ENCODE measurements at places on chromosomes 11 and 22.

DNA sequence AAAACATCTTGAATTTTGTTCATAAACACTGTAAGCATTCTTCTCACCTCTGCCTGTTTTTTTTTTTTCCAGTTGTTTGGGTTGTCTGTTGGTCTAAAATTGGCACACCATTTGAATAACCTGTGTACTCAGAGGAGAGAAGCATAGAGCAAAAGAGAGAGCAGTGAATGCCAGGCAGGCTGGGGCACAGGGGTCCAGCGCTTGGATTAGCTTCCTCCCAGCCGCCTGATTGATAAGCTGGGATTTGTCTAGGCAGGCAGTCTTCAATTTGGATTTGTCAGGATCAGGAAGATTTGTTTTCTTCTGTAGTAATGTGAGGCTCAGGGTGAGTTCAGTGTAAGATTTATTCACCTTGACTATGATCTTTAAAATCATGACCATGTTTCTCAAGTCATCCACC is 59.0 kb downstream of the ARL14EP start:
- DNase-seq: no peak

GRCh38 chr22:17785185-17786184 is 11.2 kb upstream of the BID start:
- peak; percentile 59 for DNase-seq

GRCh38 chr11:35844579-35844978 is 99.3 kb upstream of the LDLRAD3 start:
- no peak for DNase-seq

DNA sequence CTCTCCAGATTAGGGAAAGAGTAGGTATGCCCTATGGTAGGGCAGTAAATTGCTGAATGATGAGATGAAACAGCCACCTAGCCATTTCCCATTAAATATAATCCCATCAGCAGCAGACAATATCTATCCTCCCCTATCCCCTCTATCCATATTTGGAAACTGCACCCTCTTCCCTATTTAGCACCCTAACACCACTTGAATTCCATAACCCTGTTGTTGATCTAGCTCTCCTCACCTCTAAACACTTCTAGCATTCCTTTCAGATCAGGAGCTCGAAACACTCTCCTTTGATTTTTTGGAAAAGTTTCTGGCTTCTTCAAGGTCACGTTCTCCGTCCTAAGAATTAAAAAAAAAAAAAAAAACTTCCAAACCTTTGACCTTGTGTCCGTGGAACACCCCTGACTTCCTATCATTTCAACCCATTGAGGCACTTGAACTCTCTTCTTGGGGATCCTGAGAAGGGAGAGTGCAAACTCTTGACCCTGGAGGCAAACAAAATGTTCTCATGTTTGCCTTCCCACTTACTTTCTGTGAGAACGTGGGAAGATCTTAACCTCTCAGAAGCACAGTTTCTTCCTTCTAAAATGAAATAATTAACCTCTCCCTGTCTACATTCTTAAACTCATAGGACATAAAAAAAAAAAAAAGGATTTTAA is 19.0 kb downstream of the TRIM5 start:
- no peak for DNase-seq

DNA sequence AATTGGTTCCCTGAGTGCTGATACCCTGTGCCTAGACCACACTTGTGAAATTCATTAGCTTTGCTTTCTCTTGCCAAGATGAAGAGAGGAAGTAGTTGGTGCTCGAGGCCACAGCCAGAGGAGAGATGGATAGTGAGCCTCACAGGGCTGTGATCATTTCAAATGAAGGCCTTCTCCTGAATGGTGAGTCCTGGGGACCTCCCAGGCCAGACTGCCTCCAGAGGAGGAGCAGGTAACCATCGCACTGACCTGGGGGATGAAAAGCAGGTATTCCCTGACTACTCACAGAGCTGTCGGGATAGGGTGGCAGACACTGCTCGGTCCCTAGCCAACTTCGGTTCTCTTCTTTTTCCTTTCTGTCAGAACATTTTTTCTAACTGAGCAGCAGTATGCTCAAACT is 4.8 kb upstream of the FXYD6 start:
- DNase-seq: no peak

DNA sequence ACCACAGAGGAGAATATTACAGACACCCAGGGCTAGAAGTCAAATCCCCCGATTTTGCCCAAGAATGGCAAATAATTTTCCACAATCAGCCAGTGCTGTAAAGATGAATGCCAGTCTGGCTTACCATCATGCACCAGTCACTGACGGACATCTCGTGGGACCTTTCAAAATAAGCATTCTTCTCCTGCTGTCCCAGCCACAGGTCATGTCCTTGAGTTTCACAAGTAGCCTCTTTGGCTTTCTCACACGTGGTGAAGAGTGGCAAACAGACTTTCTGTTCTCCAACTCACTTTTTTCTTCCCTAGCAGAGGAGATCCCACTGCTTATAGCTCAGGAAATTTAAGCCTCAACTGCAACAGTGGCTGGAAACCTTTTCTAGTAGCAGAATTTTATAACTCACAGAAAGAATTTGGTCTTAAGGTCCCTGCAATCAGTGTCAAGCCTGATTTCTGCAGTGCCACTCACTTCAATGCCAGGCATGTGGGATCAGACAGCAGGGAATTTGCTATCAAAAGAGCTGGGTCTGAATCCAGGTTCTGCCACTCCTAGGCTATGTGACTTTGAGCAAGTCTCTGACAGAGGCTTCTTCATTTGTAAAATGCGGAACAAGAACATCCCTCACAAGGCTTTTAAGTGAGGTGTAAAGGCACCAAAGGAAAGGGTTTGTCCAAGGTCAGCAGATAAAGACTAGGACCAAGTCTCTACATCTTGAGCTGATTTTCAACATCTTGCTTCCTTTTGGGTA is 3.6 kb downstream of the PIK3IP1 start:
- no peak for DNase-seq

DNA sequence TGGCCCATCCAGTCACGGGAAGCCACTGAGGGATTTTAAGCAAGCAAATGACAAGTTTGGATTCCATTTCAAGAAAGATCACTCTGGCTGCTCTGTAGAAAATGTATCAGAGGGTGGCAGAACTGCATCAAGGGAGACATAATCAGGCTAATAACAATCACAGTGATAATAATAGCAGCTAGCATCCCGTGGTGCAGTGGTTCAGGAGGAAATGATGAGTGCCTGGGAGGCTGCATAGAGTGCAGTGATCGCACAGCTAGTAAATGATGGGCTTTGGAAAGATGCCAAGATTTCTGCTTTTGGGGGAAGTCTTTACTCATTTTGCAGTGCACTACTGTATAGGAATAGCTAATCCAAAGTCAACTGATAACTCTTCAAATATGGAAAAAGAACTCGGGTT is 35.8 kb downstream of the TNRC6B start:
- no peak for DNase-seq

GRCh38 chr11:19988598-19988997 is 171.7 kb downstream of the DBX1 start:
- DNase-seq: no peak

DNA sequence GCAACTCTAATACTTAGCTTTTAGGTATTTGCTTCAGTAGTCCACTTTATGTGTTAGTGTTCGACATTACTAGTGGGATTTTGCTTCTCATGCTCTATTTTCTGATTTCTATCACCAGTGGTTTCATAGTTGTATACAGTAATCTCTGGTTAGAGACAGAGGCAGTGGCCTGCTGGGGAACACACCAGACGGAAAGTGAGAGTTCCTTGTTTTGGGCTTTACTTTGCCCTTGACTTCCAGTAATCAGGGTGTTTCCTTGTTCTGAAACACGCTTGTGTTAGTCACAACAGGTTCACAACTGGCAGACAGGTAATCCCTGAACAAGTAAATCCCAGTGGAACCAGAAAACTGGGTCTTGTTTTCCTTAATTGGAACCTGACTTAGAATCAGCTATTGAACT is 56.0 kb downstream of the PACS1 start:
- DNase-seq: no peak

GRCh38 chr11:1140642-1141490 is 16.9 kb upstream of the MUC5AC start:
- no peak for DNase-seq

DNA sequence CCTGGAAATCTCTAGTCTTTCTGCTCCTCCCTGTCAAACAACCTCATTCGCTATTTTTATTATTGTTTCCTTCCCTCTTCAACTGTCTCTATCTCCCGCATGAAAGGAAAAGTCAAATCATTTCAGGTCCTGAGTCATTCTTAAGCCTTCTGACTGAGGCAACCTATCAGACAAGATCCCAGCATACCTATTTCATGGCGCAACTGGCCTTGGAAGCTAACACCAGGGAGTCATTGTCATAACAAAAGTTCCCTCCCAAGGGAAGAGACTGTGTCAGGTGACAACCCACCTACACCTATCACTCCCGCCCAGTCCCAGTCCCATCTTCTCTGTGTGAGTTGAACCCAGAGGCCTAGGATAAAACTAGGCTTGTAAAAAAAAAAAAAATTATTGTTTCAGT is 10.2 kb upstream of the ARHGAP42 start:
- no peak for DNase-seq

DNA sequence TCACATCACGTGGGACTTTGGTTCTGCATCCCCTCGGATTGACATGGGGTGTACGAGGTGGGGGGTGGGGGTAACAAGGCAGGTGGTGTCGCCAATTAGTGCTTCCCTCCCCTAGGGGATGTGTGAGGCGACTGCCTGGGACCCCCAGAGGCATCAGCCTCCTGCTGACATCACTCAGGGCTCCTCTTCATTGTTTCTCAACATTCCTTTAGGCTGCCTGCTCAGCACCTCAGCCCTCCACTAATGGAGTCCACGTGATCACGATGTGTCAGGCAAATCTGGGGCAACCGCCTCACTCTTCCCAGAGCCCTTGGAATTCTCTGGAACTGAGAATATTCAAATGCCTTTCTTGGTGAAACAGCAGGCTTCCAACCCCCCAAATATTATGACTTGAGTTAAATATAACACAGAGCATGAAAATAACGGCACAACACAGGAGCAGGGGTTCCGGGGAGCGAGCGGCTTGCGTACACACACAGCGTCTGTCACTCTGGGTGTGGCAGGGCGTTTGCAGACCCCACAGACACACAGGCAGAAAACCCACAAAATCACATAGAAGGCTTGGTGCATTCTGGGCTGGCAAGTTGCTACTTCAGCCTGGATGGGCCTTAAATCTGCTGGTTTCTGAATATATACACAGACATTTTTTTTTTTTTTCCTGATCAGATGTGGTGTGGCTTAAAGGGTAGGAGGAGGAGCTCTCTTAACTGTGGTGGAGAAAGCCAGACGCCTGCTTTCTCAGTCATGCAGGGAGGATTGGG is 170.1 kb upstream of the CADM1 start:
- DNase-seq: no peak

DNA sequence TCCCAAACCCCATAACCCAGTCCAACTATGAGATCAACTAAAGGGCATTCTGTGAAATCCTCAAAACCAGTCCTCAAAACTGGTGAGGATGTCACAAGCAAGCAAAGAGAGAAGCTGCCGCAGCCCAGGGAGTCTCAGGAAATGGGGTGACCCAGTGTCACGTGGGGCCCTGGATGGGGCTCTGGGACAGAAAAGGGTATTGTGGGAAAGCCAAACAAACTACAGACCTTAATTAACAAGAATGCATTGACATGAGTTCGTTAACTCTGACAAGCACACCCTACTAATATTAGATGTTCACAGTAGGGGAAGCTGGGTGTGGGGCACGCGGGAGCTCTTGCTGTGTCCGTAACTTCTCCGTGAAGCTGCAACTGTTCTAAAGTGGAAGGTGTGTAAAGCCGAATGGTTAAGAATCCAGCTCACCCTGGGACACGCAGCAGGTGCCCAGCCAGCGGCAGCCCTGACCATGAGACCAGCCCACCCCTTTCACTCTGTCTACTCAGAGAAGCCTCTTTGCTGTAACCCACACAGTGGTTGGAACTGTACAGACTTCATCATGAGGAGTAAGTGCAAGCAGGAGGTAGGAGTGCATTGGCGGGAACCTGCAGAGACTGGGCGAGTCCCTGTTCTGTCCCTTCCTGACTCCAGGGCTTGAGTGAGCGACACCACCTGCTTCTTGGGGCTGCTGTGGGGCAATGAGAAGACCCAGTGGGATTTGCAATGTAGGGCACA is 17.9 kb downstream of the LINC01488 start:
- DNase-seq: no peak

GRCh38 chr11:44782478-44782877 is 55.7 kb downstream of the TSPAN18 start:
- no peak for DNase-seq

DNA sequence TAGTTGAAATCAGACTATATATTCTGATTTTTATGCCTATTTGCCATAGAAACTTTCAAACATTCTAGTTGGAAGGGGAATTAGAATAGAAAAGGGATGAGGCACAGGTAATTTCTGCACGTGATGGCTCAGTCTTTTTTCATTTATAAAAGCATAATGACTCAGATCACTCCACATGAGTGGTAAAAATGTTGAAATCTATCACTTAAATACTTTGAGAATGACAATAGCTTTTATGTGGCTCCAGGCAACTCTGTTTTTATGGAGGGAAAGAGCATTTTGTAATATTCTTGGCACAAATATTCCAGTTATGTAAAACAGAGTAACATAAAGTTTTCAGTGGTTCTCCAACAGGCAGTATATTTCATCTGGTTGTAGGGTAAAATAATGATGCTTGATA is 5.9 kb upstream of the MMP3 start:
- DNase-seq: no peak

GRCh38 chr11:23995891-23996290 is 501.0 kb upstream of the LUZP2 start:
- DNase-seq: no peak

GRCh38 chr11:134469627-134470026 is 57.6 kb upstream of the B3GAT1 start:
- DNase-seq: no peak

- no peak for DNase-seq
Measured at GRCh38 chr22:23446796-23447350, 133.2 kb downstream of the IGLL1 start.

DNA sequence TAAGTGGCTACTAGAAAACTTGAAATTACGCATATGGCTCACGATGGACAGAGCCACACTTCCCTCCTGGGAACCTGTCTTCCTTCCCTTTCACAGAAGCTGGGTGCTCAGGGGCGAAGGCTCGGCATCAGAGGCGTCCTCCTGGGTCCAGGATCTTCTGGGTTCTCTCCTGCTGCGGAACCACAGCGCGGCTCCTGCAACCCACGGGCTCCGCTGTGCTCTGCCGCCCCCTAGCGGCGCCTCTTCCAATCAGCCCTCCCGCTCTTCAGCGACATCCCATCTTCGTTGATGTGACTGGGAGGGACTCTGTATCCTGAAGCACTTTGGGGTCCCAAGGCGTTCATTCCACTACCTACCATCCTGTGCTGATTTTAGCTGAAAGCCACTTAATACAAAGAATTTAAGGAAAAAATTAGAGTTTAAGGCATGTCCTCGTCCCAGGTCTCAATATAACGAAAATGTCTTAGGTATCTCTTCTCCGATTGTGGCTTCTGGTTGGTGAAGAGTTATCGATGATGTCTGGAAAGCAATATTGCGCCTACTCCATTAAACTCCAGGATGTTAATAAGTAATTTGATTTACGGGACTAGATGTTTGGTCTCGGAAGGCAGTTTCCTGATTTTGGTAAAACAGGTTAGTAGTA is 14.8 kb upstream of the RPS3 start:
- DNase-seq: peak; percentile 66
